RPMI7951 (cell line): ENCODE measurements at places on chromosomes 16 and 17. TPM values are rescaled to one million over a fixed set of nuclear protein-coding genes. Genes with fewer than 3 reads are reported as not detected.

DNA sequence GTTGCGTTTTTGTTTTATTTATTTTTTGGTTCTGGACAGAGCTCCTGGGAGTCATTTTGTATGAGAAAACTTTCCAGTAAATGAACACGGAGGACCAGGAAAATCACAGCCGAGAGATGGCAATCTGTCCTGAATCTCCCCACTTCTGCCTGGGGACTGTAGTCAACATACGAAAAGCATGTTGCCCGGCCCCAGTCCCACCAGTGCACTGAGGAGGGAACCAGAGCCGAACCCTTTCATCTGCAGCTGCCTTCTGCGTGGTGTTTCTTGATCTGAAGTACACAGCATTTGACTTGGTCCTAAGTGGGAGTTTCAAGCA lies 18.9 kb downstream of the SNX11 start:
- DNase-seq, result no peak

HAP1 gene
- not detected in 2 replicates for total RNA-seq

ABCA9 gene
- total RNA-seq, result not detected in 2 replicates

- no peak for DNase-seq
Measured at GRCh38 chr16:11402745-11403533, 57.7 kb downstream of the RMI2 start.

GRCh38 chr17:73227944-73228343 lies 33.7 kb downstream of the CPSF4L start:
- no peak for DNase-seq

ERBB2 gene
- total RNA-seq, result 11.2 and 11.5 TPM in 2 replicates

DNA sequence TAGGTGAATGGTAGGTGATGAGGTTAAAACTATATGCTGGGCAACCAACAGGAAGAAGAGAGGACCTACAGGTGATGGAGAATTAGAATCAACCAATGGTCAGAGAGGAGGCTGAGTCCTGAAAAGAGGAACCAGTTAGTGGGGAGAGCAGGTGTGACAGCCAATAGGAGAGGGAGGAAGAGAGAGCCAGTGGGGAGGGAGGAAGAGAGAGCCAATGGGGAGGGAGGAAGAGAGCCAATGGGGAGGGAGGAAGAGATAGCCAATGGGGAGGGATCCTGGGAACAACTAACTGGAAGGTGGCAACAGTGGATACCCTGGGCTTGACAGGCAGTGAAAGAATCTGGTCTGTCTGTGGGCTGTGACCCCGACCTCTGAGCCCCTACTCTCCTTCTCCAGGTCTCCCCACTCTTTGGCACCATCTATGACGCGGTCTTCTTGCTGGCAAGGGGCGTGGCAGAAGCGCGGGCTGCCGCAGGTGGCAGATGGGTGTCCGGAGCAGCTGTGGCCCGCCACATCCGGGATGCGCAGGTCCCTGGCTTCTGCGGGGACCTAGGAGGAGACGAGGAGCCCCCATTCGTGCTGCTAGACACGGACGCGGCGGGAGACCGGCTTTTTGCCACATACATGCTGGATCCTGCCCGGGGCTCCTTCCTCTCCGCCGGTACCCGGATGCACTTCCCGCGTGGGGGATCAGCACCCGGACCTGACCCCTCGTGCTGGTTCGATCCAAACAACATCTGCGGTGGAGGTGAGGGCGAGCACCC lies 3.7 kb downstream of the GUCY2D start:
- DNase-seq, result no peak

GSG1L gene
- not detected in 2 replicates for total RNA-seq

DNA sequence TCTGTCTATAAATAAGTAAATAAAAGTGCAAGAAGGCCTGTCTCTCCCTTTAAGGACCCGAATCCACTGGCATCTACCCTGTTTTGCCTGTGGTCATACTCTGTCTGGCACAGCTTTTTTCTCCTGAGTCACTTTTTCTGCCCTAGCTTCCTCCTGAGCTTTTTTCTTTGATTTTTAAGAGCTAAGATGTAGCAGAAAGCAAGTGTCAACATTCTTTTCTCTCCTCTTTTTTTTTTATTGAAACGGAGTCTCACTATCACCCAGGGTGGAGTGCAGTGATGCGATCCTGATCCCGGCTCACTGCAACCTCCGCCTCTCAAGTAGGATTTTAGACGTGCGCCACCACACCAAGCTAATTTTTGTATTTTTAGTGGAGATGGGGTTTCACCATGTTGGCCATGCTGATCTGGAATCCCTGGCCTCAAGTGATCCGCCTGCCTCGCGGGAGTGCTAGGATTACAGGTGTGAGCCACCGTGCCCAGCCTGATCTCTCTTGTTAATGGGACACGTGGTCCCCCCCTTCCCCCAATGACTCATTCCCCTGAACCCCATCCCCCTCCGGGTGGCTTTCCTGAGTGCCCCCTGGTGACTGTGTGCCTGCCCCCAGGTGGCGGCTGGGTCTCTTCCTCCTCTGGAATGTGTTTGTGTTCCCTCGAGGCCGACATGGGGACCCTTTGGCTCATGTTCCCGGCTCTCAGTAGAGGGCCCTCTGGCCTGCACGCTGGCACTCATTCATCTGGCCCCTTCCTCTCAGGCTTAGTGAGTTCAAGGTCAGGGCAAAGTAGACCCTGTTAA lies 14.2 kb downstream of the C16orf90 start:
- DNase-seq, result no peak

DNA sequence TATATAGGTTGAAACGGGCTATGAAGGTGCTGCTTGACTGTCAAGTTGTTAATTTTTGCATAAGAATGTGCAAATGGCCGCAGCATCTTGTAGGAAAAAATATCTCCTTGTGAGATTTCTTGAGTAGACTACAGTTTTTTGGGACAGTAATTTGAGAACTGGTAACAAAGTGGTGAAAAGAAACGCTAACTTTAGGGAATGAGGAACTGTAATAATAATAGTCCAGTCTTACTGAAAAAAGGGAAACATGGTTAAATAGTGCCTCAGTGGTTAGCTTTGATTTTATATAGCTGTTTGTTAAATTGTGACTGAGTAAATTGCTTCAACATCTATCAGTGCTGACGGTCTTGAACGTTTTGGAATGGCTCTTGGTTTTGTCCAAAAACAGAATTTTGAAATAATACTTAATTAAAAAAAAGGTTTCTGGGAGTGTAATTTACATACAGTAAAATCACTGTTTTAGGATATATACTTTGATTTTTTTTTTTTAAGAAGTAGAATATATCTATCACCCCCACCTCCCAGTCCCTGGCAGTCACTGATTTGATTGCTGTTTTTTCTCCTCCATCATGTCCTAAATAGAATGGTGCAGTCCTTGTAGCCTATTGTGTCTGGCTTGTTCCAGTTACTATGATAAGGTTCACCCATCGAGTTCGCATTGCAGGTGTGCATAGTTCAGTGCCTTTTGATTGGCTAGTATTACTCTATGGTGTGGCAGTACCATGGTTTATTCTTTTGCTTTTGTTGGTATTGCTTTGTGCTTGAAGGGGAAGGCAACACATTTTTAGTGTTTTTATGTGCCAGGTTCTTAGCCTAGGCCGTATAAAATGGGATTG lies 2.8 kb downstream of the HAPSTR1 start:
- DNase-seq, result no peak

GRCh38 chr16:79412783-79413225 lies 187.7 kb downstream of the MAF start:
- no peak for DNase-seq

GRCh38 chr16:86033971-86034370 lies 135.0 kb downstream of the IRF8 start:
- no peak for DNase-seq
